ENCODE measurements at places on chromosomes 5 and 9.

DNA sequence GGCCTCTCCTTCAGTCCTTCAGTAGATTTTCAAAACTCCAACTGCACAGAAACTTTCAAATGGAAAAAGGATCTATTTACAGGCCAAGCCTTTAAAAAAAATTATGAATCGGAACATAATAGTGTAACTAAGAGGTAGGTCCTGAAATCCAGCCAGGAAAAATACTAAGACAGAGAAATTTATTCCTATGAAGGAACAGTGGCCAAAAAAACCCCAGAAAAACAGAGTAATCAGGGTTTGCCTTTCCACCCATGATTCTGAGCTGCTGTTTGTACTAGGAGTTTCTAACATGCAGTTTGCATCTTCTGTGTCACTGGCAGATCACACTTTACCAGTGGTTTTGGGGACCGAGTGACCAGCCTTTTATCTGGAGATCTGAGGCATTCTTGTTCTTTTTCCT is 93.1 kb upstream of the TMED7 start:
- no peak for DNase-seq

DNA sequence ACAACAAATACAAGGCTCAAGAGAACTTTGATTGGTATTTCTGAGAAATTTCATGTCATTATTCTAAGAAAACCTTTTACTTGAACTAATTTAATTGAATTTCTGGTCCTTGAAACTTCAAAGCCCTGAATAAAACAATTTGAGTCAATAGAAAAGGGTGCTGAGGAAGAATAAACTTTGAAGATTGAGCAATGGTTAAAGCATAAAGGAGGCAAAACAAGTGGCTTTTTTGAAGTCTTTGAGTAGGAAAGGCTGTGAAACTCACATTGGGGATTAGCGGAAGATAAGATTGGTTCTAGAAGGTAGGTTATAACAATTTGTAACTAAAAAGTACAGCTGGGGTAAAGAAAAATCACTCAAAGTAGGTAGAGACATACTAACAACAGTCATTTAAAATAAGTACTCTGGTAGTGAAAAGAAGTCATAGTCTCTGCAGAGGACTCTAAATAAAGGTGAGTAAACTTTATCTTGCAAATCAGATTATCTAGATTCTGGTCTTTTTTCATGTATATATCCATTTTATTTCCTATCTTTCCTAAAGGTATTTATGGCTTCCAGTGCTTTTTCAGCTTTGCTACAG is 6.4 kb upstream of the PLPP1 start:
- DNase-seq, result no peak

DNA sequence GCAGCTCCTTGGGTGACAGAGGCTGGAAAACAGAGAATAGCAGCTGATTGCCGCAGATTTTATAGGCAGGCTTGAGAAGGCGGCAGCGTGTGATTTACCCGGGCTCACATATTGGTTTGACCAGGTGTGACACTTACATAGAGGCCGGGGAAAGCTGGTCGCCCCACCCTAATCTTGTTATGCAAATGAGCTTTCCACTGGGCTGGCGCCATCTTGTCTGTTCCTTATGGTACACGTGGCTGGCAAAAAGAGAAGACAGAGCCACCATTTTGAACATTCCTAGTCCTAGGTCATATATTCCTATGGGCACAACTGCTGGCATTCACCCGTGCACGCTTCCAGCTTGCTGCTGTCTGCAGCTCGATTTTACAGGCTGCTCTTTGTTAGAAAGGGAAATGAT is 11.3 kb upstream of the SPZ1 start:
- no peak for DNase-seq

- no peak for DNase-seq
Observed at GRCh38 chr9:81264516-81264915, 424.8 kb downstream of the TLE1 start.

DNA sequence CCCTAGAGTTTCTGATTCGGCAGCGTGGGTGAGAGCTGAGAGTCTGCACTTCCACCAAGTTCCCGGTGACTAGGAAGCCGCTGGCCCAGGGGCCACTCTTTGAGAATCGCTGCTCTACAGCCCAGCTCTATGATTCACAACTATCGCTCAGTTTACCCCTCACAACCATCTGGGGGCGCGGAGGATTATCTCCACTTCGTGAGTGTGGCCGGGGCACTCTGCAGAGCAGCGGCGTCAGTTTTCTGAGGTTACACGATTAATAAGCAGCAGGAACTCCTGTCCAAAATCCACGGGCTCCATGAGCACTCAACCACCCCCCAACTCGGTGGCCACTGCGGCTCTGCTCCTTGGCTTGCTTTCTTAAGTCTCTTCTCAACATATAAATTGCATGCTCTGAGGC is 19.3 kb downstream of the CORO2A start:
- no peak for DNase-seq

- DNase-seq, result no peak
Observed at GRCh38 chr5:116525674-116526073, 48.9 kb downstream of the SEMA6A start.

GRCh38 chr5:54876-55569 is 36.9 kb upstream of the PLEKHG4B start:
- DNase-seq, result no peak

DNA sequence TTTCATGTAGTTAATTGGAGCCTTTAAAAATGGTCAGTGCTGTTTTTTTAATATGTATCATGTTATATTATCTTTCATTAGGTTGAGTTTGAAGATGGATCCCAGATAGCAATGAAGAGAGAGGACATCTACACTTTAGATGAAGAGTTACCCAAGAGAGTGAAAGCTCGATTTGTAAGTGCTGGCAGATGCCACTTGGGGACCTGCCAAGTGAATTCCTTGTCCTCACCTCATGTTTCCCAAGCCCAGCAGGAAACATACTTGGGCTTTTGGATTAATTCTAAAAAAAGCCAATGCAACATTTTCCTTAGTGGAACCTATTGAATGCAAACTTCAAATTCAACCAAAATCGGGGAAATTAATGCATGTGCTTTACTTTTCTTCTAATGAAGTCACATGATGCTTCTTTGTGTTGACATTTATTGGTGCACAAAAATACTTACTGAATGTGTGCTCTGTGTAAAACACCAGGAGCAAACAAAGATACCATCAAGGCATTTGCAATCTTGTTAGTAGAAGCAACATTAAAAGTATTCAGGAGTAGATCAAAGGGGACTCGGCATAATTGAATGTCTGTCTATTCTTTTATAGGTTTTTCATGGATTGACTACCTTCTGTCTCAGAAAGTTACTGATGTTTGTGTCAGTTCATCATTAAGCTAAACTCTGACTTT is 412.1 kb downstream of the KDM4C start:
- no peak for DNase-seq

GRCh38 chr5:37436146-37436934 is 57.2 kb downstream of the WDR70 start:
- no peak for DNase-seq

DNA sequence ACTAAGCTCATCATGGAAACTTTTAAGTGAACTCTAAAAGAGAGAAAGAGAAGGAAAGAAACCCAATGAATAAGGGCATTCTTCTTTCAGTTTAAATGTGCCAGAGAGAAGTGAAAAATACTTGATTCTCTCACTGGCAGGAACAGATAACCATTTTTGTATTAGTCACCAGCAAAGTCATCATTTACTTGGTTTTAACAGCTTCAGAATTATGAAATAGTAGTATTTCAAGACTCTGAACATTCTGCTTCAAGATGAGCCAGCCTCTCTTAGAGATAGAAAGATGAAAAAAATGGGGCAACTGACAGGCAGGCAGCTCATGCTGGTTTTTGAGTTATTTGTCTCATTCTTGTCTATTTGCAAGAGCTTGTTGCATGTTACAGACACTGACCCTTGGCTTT is 103.5 kb downstream of the GCNT1 start:
- no peak for DNase-seq

- no peak for DNase-seq
Observed at GRCh38 chr5:161274951-161275350, 271.6 kb downstream of the GABRB2 start.

- DNase-seq, result no peak
Observed at GRCh38 chr9:92669527-92669889, 423 bp downstream of the IPPK start.

DNA sequence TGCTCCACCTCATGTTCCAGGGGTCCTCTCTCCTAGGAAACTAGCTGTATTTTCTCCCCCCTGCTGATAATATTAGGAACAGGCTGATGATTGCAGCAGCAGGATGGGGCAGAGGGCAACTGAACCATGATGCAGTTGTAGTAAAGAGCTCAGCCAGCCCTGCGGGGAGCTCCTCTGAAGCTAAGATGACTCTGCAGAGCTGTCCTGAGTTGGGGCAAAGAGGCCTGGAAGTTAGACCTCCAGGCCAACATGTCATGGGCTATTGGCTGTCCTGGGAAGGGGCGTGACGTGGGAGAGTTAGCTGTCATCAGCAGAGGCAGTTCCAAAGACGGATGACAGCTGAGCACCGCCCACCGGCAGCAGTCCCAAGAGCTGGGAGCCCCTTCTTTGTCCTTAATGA is 6.6 kb upstream of the FBP1 start:
- no peak for DNase-seq

- DNase-seq, result no peak
Observed at GRCh38 chr5:8827696-8828095, 718.2 kb downstream of the SEMA5A start.

DNA sequence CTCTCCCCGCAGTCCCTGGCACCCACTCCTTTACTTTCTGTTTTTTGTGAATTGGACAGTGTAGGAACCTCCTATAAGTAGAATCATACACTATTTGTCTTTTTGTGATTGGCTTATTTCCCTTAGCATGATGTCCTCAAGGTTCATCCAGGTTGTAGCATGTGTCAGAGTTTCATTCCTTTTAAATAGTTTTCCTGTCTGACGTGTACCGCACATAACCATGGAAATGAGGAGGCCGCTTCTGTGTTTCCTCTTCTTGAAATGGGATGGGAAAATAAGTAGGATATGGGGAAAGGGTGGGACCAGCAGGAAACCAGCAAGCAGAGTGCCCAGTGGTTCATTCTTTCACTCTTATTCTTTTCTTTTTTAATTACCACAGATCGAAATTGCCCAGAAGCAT is 72.6 kb upstream of the ENTREP1 start:
- DNase-seq, result no peak

- no peak for DNase-seq
Observed at GRCh38 chr9:110029429-110029955, 178.5 kb downstream of the C9orf152 start.

DNA sequence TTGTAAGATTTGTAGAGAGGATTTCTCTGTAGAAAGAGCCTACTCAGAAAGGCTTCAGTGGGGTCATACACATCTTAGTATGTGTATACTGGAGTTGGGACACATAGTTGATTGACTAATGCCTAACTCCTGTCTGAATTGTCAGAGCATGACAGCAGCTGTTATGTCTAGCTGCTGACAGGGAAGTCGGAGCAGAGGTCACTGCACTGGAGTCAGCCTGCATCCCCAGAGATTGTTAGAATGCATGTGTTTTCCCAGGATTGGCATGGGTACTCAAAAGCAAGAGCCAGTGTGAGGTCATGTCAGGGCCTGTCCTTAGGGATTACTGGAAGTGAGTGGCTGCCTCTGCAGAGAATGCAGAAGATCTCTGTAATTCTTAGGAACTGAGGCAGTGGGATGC is 82.7 kb downstream of the ITGA1 start:
- DNase-seq, result no peak

DNA sequence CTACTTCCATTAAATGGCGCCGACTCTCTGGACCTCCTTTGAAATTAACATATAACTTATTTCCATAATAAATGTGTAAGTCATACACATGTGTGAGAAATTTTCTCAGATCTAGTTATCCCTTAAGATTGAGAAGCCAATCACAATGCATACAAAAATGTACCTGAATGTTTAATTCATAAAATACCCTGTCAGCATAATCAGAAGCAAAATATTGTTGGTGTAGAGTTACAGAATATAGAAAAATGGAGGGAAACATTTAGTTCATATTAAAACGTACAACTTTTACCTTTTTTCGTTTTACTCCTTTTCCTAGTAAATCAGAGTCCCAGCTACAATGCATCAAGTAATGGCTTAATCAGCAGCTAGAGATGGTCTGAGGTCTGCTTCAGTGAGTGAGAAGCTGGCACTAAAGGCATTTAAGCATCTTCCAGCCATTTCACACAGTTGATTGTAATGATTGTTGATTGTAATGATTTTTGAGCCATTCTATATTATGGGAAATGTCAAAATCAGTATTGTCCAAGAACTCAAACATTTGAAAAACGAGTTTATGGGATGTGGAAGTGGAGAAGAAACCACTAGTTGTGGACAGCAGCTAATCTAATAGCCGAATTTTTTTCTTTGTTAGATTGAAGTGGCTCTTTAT is 81.8 kb downstream of the ANXA1 start:
- no peak for DNase-seq

- peak; percentile 41 for DNase-seq
Observed at GRCh38 chr9:108002371-108002956, 512.9 kb upstream of the KLF4 start.

GRCh38 chr9:72305102-72305546 is 59.9 kb downstream of the ZFAND5 start:
- peak; percentile 74 for DNase-seq

GRCh38 chr5:180639741-180640610 is 9.4 kb downstream of the FLT4 start:
- no peak for DNase-seq

DNA sequence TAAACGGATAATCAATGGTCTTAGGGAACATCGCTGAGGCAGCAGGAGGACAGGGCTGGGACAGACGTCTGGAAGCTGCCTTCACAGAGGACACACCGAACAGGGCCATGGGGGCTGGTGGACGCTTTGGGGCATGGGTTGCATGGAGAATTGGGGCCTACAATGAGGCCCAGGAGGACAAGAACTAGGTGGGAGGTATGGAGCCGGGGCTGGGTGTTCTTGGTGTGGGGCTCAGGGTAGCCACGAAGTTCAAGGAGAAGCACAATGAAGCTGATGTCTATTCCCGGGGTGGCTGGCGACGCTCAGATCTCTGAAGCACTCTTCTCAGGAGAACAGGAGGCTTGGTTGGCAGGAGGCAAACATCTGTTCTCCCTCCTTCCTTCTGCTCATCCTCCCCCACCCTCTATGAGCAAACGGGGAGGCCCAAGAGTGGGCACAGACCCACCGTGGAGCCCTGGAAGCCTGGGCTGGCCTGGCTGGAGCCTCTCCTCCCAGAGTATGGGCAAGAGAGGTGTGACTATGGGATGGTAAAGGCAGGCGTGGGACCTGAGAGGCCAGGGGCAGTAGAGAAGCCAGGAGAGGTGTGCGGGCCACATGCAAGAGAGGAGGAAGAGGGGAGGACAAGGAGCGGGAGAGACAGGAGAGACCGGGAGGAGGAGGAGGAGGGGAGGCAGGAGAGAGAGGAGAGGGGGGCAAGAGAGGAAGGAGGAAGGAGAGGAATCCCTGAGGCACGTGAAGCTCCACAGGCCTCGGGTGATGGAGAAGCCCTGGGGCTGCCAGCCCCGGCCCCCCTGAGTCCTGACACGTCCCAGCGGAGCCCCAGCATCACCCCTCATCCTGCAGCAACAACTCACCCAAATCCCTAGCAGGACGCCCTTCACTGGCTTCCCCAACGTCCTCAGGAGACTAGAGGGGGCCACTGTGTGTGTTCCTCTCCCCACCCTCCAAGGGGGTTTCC is 159.1 kb downstream of the OLFM1 start:
- DNase-seq, result no peak

All from renal cortex interstitium (tissue), 15 donors.